Breast epithelium (tissue), 4 donors: ENCODE measurements at places on chromosomes 5 and 9. TPM values are rescaled to one million over a fixed set of nuclear protein-coding genes. Genes with fewer than 3 reads are reported as not detected.

- no peak for DNase-seq
These were observed 22.2 kb upstream of the SLC9A3 start for GRCh38 chr5:546376-546908.

GRCh38 chr5:65034813-65035209, 266.1 kb downstream of the CWC27 start:
- DNase-seq: no peak

DNA sequence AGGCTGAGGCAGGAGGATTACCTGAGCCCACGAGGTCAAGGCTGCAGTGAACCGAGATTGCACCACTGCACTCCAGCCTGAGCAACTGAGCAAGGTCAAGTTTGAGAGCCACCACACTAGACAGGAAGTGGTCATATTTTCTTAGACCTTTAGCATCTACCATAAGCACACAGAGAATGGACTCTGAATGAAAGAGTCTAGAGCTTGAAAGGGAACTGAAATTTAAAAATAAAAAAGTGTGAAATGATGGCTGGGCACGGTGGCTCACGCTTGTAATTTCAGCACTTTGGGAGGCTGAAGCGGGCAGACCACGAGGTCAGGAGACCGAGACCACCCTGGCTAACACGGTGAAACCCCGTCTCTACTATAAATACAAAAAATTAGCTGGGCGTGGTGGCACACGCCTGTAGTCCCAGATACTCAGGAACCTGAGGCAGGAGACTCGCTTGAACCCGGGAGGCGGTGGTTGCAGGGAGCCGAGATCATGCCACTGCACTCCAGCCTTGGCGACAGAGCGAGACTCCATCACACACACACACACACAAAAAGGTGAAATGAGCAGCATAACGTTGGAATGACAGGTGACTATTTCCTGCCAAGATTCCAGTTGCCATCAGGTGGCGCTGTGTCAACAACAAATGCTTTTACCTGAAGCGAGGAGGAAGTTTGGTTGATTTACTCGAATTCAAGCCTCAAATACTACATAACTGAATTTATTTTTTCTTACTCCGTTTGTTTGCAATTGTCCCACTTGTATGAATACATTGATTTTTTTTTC, 21.3 kb upstream of the AK3 start:
- peak; percentile 76 for DNase-seq

Gene RANBP17
- 28.4 TPM for total RNA-seq

DNA sequence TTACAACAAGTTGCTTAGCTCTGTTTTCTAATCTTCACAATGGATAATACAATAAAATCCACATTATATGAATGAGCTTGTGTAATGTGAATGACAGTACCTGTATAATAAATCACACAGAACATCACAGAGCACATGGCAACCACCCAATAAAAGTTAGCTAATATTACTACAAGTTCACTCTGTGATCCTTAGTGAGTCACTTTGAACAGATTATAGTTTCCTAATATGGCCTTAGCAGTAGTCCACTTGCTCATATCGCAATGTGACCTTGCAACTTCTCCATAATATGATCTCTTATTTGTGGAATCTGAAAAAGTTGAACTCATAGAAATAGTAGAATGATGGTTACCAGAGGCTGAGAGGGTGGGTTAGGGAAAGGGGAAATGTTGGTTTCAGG, 361.3 kb downstream of the PTPRD start:
- no peak for DNase-seq

Gene NDST1
- total RNA-seq: 46.7 TPM

GRCh38 chr9:89690334-89690912, 85.6 kb downstream of the GADD45G start:
- no peak for DNase-seq

DNA sequence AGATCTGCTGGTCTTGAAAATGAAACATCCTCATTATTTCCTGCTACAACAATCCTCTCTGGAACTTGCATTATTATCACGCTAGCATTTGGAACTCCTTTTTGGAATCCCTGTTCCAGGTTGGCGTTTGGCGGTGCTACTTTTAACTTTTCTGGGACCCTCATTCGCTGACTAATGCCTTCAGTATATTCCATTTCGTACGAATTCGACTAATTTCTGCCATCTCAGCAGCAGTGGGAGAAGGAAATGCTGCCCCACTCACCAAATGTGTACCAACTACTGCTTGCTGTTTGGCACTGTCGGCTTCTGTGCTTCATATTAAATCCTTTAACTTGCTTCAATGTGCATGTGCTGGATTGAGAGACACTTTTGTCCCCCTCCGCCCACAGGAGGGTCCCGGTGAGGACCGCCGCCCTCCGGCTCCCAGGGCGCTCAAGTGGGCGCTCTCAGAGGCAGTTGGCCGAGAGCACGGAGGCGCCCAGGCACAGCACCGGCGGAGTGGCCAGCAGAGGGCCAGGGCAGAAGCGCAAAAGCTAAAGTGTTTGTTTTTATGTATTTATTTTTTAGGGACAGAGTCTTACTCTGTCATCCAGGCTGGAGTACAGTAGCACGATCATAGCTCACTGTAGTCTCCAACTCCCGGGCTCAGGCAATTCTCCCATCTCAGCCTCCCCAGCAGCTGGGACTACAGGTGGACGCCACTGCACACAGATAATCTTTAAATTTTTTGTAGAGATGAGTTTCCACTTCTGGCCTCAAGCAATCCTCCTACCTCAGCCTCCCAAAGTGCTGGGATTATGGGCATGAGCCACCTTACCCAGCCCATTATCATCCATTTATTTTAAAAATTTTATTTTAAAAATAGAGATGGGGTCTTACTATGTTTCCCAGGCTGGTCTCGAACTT, 11.9 kb downstream of the PDE6A start:
- DNase-seq: no peak

DNA sequence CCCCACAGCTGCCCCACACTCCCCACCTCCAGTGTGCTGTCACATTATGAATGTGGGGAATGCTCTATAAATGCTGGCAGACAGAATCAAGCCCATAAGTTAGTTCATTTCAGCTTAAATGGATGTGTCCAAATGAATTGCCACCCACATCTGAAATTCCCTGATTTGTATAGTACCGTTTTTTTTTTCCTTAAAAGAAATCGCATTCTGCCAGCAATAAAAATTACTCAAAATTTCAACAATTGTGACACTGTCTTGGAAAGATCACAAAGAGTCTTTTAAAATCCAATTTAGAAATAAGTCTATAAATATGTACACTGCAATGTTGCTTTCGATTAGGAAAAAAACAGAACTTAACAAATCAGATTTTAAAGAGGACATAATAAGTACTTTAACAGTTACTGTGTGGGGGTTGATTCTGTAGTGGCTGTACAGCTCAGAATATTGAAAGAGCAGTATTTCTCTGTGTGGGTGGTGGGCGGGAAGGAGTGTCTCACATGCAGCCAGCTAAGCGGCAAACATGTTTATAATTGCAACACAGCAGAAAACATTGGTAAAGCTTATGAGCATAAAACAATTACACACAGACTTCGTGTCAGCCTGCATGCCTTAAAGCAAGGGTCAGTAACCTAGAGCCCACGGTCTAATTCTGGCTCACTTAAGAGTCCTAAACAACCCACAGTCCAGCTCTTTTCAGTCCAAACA, 24.9 kb upstream of the CSNK1G3 start:
- DNase-seq: no peak

GRCh38 chr5:75690669-75691068, 26.6 kb downstream of the POC5 start:
- no peak for DNase-seq

Gene SPATA31D1
- total RNA-seq: not detected

- no peak for DNase-seq
These were observed 325.1 kb downstream of the GADD45G start for GRCh38 chr9:89929673-89930480.

Gene ZDHHC11B
- total RNA-seq: 4.8 TPM

- no peak for DNase-seq
These were observed 1115.5 kb downstream of the TAF11L14 start for GRCh38 chr5:18749763-18750162.

DNA sequence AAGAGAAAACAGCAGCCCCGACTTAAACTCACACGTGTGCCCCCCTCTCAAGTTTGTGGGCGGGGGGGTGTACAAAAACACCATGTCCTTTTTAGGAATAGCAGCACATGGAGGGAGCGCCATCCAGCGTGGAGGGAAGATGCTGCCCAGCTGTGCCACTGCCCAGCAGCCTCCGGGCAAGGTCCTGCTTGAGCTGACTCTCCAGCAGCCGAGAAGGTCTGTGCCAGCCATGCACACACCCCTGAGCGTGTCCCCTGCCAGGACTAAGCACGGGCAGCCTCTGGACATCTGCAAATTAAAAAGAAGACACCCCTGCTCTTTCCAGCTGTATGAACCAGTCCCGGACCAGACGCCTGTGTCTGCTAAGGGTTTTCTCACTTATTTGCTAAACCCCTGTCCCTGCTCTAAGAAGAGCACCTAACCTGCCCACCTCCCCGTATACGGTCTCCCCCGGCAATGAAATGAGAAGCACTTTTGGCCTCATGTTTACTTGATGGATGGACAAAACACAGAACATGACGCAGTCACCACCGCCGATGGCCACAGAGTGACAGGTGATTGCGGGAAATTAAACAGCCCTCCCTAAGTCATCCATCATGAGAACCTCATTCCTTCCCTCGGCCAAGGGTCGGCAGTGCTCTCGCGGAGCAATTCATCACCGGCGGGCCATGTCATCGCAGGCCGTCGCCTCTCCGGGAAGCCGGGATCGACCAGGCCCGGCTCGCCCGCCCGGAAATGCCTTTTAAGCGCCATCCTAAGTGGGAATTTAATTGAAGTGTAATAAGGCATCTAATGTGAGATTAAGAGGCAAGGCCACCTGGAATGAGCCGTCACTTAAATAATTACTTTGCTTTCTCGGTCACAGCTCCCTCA, 96.9 kb downstream of the OLFM1 start:
- no peak for DNase-seq

Gene C5
- 5.9 TPM for total RNA-seq

DNA sequence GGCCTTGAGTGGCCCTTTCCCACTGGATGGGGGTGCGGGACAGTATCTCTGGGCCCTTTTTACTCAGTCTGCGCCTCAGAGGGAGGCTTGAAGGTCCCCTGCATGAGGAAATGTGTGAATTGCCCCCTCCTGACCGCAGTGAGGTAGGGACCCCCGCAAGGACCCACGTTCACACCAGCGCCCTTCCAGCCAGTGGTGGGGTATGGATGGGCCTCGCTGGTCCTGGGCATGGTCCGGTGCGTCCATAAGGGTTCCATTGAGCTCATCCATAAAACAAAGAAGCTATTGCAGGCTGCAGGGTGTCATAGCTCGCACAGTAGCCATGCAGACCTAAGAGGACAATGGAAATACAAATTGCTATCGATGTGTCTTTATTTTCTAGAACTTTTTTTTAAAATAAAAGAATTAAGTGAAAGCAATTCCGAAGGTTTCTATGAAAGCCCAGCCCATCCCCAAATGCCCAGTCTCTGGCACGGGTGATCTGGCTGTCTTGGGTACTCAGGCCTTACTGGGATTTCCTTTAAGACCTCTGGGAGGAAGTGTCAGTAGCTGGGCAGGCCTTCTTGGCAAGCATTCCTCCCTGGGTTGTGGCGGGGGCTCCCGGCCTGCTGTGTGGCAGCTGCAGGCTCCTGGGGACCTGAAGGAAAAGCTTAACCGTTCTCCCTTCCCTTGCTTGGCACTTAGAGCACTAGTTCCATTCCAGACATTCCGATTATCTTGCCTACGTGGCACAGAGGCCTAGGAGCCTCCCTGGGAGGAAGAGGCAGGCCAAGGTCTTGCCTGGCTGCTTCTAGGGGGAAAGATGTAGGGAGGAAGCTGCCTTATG, 1.5 kb upstream of the SEMA5A start:
- no peak for DNase-seq

GRCh38 chr5:33635582-33635981, 194.8 kb downstream of the TARS1 start:
- DNase-seq: no peak

Gene SEMA6A
- total RNA-seq: 35.6 TPM

- peak; percentile 95 for DNase-seq
These were observed 39.7 kb downstream of the FABP6 start for GRCh38 chr5:160269017-160269416.

DNA sequence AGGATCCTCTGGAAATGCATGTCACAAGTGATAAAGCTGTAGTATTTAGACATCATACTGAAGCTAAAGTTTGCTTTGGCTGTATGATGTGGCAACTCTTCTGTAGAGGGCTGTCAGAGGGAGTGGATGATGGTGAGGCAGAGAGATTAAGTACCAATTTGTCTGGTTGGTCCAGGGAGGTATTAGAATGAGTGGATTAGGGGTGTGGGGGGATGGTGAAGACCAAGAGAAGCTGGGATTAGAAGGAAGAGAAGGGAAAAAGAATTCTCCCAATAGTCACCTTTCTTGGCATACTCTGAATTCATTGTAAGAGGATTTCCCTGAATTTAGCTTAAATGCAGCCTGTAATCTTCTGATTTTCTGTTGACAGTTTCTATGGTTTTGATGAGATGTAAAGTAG, 3.6 kb downstream of the PCDHAC2 start:
- DNase-seq: no peak

DNA sequence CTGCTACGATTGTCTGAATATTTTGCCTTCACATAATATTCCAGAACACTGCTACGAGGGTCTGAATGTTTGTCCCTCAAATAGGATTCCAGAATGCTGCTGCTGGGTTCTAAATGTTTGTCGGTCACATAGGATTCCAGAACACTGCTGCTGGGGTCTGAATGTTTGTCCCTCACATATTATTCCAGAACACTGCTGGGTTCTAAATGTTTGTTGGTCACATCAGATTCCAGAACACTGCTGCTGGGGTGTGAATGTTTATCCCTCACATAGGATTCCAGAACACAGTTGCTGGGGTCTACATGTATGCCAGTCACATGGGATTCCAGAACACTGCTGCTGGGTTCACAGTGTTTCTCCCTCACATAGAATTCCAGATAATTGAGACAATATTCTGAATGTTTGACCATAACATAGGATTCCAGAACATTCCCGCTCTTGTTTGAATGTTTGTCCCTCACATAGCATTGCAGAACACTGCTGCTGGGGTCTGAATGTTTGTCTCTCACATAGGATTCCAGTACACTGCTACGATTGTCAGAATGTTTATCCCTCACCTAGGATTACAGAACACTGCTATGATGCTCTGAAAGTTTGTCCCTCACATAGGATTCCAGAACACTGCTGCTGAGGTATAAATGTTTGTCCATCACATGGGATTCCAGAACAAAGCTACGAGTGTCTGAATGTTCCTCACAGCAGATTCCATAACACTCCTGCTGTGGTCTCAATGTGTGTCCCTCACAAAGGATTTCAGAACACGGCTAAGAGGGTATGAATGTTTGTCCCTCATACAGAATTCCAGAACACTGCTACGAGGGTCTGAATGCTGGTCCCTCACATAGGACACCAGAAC, 201.8 kb downstream of the FOXD4L6 start:
- DNase-seq: no peak

Gene ROPN1L
- total RNA-seq: 0.29 TPM

Gene NUP214
- total RNA-seq: 40.0 TPM

Gene SLCO6A1
- not detected for total RNA-seq

- peak; percentile 81 for DNase-seq
These were observed at the start of gene LSM11 for GRCh38 chr5:157743163-157744050. Gene LSM11 (plus strand): TSS chr5:157743712. CDS start chr5:157743751, 39 bp downstream.

GRCh38 chr5:83473346-83474160, 2.0 kb downstream of the VCAN start:
- peak; percentile 83 for DNase-seq

Gene AFAP1L1
- 26.5 TPM for total RNA-seq

Gene SPINK7
- total RNA-seq: not detected

- no peak for DNase-seq
These were observed 4.7 kb upstream of the FIBCD1 start for GRCh38 chr9:130943777-130944176.

Gene ANKRD31
- 0.59 TPM for total RNA-seq

GRCh38 chr9:127854960-127855359, 502 bp upstream of the ENG start:
- DNase-seq: no peak

Gene DROSHA
- total RNA-seq: 50.8 TPM
